ENCODE measurements at places on chromosomes 3 and 15. TPM values are rescaled to one million over a fixed set of nuclear protein-coding genes. Genes with fewer than 3 reads are reported as not detected.

Gene PAK6
- 9.0 TPM for total RNA-seq

Gene GOLGA6B
- total RNA-seq: not detected

Gene GRIP2
- total RNA-seq: 0.25 TPM

Gene XCR1
- total RNA-seq: not detected

Gene KCNMB3
- 1.5 TPM for total RNA-seq

Gene SPINT1
- 128 TPM for total RNA-seq

All from mesangial cell (primary cell).